ENCODE measurements at places on chromosomes 12 and 14.

- no peak for DNase-seq
Measured at GRCh38 chr14:52911904-52912303, 38.9 kb downstream of the FERMT2 start.

- DNase-seq: no peak
Measured at GRCh38 chr14:42319996-42320395, 713.3 kb downstream of the LRFN5 start.

DNA sequence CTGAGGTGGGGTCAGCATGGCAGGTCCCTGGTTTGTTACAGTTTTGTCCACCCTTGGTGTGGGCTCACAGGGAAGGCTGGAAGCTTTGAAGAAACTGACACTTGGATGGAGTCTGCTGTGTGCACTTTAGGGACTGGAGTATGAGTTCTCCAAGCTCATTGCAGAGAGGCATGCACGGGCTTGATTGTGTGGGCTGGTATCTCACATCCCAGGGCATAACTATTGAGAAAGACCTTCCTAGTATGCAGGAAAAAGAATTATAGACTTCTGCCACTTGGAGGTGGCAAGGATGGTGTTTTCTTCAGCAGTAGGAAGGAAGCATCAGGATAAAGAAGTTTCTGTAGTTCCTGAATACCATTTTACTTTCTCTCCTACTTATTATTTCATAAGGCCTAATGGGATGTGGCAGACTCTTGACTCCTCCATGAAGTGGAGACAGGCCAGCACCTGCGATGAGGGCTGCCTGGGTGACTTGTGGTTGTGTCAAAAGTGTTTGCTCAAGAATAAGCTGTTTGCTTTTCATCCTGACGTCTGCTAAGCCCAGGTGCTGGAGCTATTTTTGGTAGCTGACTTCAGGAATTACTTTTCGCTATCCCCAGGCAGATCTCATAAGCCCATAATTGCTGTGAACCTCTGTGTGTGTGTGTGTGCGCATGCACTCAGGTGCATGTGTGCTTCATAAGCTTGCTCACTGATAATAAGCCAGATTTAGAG, 125.8 kb downstream of the KTN1 start:
- no peak for DNase-seq

GRCh38 chr12:84038242-84038641, 874.4 kb downstream of the SLC6A15 start:
- DNase-seq: no peak

DNA sequence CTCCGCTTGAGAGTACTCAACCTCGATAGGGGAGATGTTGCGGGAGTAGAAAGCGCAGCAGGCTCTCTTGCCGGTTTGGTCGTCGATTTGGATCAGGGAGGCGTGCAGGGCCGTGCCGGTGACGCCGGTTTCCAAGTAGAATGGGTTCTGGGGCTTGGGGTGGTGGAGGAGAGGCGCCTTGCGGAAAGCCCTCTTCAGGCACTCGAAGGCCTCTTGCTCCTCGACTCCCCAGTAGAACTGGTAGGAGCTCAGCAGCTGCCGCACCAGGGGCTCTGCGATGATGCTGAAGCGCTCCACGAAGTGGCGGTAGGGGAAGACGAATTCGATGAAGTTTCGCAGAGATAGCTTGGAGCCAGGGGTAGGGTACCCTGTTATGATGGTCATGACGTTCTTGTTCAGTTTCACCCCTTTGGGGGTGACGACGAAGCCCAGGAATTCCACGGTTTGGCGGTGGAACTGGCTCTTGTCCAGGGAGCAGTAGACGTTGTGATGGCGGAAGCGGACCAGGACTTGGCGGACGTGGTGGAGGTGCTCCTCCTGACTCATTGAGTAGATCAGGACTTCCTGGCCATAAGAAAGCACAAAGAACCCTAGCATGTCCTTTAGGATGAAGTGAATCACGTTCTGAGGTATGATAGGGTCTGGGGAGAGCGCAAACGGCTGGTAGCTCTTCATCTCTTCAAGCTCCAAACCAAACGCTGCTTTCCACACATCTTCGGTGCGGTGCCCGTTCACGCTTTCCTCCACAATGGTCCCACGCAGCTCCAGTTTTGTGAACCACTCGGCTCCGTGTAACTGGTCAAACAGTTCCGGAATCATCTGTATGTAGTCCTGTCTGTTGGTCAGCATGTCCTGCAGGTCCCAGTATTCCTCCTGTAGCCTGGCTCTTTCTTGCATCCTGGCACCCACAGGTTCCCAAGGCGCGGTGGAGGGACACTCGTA, 21.2 kb downstream of the RTL1 start:
- no peak for DNase-seq

- peak; percentile 55 for DNase-seq
Measured at GRCh38 chr12:7460375-7461259, 16.7 kb upstream of the CD163L1 start.

DNA sequence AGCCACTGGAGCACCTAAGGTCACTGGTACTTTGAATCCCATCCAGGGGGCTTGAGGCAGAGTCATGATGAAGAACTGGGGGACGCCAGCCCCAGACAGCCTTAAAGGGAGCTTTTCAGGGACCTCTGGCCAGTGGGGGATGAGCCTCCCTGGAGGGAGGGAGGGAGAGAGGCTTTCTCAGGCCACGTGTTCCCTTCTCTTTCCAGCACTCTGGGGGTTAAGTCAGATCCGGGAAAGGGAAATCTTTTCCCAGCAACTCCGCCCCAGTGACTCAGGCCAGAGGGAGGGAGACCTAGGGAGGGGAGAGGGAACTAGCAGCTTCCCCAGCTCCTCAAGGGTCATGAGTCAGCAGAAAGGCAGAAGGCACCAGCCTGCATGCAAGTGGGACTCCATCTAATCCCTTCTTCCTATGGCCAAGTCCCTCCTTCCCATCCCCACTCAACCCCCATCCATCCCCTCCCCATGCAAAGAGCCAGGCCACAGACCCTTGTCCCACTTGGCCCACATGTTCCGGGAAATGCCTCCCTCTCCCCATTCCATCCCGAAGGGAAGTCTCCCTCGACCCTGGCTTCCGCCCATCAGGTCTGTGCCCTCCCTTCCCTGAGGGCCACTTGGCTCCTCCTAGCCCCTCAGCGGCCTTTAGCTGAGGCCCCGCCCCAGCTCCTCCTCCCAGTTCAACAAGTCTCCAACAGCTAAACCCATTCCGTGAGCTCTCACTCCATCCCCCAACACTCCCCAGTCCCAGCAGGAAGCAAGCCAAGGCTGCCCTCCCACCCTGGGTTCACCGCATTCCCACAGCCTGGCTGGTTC, 5.6 kb downstream of the TNFRSF1A start:
- DNase-seq: peak; percentile 71

GRCh38 chr12:93128332-93128707, 199.2 kb upstream of the EEA1 start:
- DNase-seq: no peak

GRCh38 chr12:89448526-89448925, 76.1 kb downstream of the GALNT4 start:
- DNase-seq: no peak

GRCh38 chr14:98705871-98706300, 566.1 kb downstream of the BCL11B start:
- no peak for DNase-seq

- DNase-seq: peak; percentile 67
Measured at GRCh38 chr14:76761136-76761959, at the start of gene VASH1. Gene VASH1 (plus strand): TSS chr14:76761468. CDS start chr14:76762822, 1,354 bp downstream.
